ENCODE measurements at places on chromosomes 7 and 10.

DNA sequence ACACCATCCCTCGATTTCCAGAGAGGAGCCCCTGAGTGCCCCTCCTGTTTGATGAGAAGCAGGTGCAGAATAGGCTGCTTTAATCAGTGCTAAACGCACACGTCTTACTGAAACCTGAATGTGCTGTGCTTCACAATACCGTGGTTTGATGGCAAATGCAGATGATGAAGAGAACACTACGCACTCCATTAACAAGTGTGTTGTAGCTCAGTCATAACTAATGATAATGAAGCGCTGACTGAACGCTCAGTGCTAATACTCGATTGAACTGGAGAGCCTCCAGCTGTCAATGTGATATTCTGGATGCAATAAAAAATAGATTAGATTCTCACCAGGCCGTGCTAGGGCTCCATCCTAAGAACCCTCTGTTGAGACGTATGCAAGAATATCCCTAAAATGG, 279.7 kb upstream of the PLPP4 start:
- DNase-seq: no peak

- DNase-seq: no peak
These were observed 106.5 kb upstream of the LANCL2 start for GRCh38 chr7:55258631-55259030.

GRCh38 chr7:30595436-30596013, 847 bp downstream of the GARS1 start:
- no peak for DNase-seq

DNA sequence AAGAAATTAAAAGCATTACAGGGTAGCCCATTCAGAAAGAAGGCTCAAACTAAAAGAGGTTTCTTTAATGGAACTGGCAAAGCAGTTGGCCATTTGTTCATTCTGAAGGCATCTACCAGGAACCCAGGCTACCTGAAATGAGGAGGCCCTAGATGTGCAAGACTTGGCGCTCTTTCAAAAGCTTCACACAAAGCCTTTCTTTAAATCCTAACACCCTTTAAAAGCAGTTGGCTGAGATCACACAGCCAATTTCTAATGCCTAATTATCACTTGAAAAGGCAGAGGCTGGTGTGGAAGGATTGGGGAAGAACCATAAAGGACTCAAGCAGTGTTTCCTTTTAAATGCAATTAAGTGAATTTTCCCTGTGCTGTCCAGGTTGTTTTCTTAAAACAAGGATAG, 23.2 kb downstream of the PPP1R17 start:
- DNase-seq: no peak

GRCh38 chr7:30778255-30779025, 7.2 kb downstream of the MINDY4 start:
- no peak for DNase-seq

DNA sequence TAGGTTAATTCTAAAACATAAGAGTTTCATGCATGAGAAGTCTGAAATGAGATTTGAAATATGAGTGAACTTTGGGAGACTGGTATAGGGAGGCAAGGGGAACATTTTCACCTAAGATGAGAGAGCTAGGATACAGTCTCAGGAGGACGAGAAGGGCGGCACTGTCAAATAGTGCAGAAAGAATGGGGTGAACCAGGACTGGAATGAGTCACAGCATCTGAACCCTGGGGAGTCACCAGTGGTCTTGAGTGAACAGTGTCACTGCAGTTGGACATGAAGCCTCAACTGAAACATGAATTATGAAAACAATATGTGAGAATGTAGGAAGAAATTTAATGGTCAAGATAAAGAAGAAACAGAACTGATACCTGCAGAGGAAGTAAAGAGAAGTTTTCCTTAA, 33.8 kb downstream of the GNG11 start:
- no peak for DNase-seq

- peak; percentile 85 for DNase-seq
These were observed 106.0 kb downstream of the CUBN start for GRCh38 chr10:17023386-17024298.

Measured in T-helper 2 cell treated with Interferon-gamma antibody and Interleukin-4, amounts not matched to agents 5 μg/mL and 100 μg/mL, for 36 hours (primary cell).